ENCODE measurements at places on chromosomes 1 and 21.

DNA sequence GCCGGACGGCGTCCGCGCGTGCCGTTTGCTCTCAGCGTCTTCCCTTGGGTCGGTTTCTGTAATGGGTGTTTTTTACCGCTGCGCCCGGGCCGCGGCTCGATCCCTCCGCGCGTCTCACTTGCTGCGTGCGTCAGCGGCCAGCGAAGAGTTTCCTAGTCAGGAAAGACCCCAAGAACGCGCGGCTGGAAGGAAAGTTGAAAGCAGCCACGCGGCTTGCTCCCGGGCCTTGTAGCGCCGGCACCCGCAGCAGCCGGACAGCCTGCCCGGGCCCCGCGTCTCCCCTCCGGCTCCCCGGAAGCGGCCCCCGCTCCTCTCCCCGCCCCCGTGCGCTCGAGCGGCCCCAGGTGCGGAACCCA is 159.8 kb downstream of the RUNX1 start:
- DNase-seq: no peak

- no peak for DNase-seq
Measured at GRCh38 chr1:232561381-232561780, 68.6 kb downstream of the SIPA1L2 start.

GRCh38 chr1:196660852-196661251 is 9.0 kb downstream of the CFH start:
- DNase-seq: no peak

DNA sequence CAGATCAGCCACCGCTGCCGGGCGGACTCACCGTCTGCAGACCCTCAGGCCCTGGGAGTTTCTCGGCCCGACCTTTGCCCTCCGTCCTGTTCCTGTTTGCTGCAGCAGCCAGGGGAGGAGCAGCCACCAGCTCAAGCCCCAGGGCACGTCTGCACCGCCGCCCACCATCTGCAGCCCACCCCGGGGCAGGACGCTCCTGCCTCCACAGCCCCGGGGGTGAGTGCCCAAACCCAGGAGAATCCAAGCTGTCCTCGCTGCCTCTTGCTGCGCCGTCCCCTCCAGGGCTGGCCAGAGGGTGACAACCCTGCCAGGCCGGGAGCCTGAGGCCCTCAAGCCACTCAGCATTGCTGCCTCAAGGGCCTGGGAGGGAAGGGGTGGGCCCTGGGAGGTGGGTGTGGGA is 1.2 kb upstream of the SLC25A34 start:
- no peak for DNase-seq

DNA sequence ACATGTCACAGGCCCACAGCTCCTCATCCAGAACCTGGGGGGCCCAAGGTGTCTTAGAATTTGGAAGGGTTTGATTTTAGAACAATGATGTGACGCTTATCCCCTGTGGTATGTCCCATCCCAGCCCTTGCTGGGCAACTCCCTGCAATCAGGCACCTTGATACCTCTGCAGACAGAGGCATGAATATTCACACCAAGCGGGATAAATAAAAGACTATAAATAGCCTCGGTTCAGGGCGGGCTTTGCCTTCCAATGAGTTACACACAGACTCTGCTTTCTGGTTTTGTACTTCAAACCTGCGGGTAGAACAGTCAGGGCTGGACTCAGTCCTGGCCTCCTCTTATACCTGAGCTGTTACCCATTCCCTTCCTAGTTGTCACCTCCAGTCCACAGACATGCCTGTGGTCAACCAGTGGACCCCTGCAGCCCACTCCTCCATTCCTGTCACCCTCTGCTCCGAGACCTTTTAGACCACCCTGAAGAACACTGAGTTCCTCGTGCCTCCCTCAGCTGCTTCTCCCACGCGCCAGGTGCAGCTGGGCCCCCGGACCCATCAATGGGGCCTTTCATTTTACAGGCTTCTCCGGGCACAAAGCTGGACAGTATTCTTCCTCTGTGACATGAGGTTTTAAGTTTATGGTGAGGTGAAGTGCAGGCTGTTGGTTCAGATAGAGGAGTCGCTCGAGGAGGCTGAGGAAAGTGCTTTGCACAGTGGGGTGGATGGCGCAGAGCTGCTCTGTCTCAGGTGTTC is 120.1 kb upstream of the TNR start:
- no peak for DNase-seq

DNA sequence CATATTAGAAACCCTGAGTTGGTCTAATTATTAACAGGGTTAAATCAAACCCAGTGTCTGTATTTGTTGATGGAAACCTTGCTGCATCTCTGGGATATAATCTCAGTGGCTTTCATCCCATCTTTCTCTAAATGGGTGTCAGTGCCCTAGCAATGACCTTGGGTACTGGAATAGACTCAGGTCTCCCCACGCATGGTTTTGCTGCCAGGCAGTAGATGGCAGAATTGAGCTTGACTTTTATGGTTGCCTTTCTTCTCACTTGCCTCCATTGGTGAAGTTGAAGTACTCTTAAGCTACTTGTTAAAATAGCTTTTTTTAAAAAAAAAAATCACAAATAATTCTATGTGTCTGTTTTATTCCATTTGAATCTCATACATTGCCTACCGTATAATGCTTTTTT is 81.8 kb upstream of the HMCN1 start:
- DNase-seq: no peak

GRCh38 chr1:21319447-21320407 is 29.5 kb upstream of the ECE1 start:
- DNase-seq: no peak

Measured in activated CD4-positive, CD25-positive, alpha-beta regulatory T cell treated with anti-CD3 and anti-CD28 coated beads, Interleukin-2, amount 50 U/mL, for 72 hours (primary cell).